Esophagus squamous epithelium (tissue), 5 donors: ENCODE measurements at places on chromosomes 11 and 22.

- DNase-seq = no peak
Observed at GRCh38 chr11:117610045-117610444, 187.0 kb downstream of the DSCAML1 start.

DNA sequence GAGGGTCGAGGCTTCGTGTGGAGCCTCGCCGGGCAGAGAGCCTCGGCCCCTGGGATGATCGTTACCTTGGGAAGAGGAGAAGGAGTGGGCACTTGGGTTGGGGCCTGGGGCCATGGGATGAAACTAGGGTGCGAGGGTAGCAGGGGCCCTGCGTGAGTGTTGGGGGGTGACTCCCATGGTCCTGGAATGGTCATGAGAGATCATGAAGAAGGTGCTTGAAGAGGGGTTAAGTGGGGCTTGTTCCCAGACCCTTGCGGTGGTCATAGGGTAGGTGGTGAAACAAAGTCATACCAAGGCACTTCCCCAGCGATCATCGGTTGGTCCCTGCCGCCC is 284 bp downstream of the CCS start:
- DNase-seq = no peak

DNA sequence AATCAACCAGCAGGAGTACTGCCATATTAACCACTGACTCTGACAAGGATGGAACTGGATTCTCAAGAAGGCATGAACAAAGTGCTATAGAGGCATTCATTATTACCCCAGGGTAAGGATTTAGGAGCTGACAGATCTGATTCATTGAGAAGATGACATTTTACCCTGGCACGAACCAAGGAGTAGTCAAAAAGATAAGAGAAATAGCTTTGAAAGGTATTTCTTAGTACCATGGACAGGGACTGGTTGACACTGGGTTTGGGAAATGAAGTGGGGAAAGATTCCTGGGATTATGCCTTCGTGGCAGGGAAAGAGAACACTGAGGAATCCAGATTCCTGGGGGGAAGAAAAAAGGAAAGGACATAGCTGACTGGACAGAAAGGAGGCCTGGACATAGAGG is 5.1 kb upstream of the SAAL1 start:
- no peak for DNase-seq

DNA sequence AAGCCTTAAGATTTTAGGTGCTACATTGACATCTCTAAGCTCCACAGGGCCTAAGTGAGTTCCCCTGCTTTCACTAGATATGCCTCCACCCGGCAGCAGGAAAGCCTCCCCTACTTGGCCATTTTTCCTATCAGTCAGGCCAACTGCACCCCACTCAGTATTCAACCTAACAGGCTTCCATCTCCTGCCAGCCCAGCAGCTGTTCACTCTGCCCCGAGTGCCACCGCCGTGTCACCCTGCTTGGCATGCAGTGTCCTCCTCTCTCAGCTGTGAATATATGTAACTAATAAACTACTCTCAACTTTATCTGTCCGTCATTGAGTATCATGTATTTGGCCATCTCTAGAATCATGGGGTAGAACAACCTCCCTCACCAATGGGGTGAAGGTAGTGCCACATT is 9.0 kb upstream of the OR6M1 start:
- DNase-seq = no peak

DNA sequence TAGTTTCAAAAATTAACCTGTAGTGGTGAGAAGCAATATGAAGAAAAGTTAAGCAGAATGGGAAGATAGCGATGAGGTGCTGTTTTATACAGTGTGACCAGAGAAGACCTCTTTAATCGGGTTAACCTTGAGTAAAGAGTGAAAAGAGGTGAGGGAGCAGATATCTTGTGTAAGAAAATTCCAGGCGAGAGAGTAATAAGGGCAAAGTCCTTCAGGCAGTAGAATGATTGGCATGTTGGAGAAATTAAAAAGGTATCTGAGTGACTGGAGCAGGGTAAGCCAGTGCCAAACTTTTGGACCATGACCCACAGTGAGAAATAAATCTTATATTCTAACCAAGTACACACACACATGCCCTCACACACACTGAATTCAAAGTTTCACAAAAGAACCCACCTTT is 374.7 kb upstream of the LARGE1 start:
- DNase-seq = no peak

DNA sequence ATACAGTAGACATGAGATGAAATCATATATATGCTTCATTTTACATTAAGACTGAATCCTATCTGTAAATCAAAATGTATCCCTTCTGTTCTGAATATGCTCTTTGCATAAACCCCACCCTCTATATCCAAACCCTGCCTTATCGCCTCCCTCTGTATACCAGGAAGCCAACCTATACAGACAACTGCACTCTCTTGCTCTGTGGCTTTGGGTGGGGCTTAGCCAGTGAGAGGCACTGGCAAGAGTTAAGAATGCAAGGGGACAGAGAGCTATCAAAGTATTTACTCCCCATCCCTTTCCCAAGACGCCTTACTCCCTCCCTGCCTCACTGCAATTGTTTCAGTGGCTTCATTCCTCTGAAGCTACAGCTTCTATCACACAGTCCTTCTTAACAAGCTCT is 309.8 kb downstream of the TTC28 start:
- no peak for DNase-seq

DNA sequence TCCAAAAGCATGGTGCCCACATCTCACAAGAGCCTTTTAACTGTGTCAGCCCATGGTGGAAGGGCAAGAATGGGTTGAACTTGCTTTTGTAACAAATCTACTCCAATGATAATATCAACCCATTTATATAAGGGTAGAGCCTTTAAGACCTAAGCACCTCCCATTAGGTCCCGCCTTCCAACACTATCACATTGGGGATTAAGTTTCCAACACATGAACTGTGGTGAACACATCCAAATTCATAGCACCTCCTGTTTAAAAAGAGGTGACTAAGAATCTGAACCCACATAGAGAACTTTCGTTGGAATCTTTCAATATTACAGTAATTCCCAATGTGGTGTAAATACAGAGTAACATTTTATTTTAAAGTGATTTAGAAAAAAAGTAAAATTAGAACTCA is 9.2 kb upstream of the CNTF start:
- DNase-seq = no peak

GRCh38 chr11:104688731-104689130 is 209.5 kb downstream of the CASP12 start:
- DNase-seq = no peak

DNA sequence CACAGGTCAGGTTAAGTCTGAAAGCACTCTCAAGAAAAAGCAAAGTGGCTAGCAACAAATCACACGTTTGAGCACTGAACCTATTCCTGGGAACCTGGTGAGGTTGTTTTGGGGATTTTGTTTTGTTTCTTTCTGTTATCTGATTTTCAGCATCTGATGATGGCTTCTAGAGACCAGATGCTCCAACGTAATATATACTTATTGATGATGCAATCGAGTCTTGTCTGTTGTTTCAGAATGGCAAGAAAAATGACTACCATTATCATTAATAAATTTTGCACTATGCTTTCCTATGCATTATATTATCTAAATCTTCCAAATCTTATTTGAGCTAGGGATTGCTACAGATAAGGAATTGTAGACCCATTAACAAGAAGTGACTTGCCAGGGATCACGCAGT is 312.3 kb upstream of the FAT3 start:
- no peak for DNase-seq

GRCh38 chr22:36977401-36977861 is 41.8 kb downstream of the TST start:
- no peak for DNase-seq

GRCh38 chr22:17597217-17597616 is 31.3 kb downstream of the ATP6V1E1 start:
- no peak for DNase-seq

DNA sequence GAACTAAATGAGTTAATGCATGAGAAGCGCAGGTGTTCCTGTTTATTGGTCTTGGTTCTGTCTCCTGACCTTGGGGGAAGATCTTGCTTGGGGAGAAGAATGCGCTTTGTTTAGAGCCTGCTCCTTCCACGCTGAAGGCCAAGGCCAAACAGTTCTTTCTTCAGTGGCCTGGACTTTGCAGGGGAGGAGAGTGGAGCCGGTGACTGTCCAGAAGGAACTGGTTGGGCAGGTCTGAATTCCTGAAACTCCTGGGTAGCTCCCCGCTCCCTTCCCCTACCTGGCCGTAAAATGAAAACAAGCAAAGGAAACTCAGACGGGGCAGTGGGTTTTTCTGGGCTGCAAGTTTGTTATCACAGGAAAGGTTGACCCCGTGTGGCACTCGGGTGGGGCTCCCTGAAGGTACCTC is 3.6 kb downstream of the ARHGAP8 start:
- DNase-seq = no peak

GRCh38 chr11:86678296-86678695 is 5.9 kb upstream of the ME3 start:
- DNase-seq = no peak

DNA sequence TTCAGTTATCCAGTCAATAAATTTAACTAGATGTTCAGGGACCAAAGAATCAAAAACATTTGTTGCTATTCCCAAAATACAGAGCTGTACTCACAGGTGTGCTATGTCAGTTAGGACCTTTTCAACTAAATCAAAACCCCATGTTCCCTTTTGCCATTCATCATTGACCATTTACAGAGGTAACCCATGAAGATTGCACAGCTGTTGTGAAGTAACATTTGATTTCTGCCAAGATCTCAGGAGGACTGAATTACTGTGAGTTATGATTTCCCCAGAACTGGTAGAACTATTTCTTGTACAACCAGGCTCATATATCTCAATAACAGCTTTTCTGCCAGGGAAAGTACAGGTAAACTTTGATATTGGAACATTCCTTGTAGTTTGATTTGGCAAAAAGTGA is 131.1 kb upstream of the FIBIN start:
- no peak for DNase-seq

- DNase-seq = no peak
Observed at GRCh38 chr11:7494086-7494745, 8.9 kb downstream of the OLFML1 start.

DNA sequence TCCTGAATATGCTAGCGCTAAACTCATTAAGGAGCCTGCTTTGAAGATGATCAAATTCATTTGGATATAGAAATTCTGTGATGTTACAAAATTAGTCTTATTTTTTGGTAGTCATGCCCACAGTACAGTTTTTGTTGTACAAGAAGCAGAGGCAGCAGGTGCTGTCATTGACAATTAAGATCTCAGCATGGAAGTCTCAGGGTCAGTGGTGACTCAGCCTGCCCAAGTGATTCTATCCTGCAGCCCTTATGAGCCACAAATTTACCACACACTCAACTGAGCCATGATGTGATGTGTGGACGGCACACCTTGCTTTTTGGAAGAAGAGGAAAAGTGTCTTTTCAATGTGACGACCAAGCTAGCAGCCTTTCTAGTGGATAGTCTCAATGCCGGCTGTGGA is 153.6 kb upstream of the SORL1-AS1 start:
- no peak for DNase-seq

- no peak for DNase-seq
Observed at GRCh38 chr11:77183431-77183984, 55.5 kb downstream of the MYO7A start.

GRCh38 chr22:39894554-39895092 is 1.1 kb upstream of the ENTHD1 start:
- DNase-seq = no peak

DNA sequence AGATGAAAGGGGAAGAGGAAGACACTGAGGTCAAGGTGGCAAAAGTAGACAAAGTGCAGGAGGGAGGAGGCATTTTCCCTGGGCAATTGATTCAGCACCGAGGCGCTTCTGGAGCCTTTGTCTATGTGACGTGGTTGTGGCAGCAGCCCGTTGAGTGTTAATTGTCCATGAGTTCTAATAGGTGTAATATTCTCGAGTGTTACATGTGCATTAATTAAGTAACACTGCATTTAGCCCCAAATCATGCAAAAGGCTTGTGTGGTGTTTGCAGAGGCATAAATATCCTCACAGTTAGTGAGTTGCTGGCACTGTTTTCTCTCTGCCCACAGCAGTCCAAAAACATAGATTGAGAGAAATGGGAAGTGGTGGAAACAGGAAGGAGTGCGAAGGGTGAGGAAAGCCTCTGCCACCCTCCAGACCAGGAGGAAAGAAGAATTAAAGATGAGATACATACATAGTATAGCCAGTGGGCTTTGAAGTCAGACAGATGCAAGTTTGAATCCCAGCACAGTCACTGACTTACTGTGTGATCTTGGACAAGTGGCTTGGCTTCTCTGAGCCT is 361.2 kb downstream of the MN1 start:
- no peak for DNase-seq

- DNase-seq = no peak
Observed at GRCh38 chr11:69588270-69588669, 52.7 kb upstream of the CCND1 start.

DNA sequence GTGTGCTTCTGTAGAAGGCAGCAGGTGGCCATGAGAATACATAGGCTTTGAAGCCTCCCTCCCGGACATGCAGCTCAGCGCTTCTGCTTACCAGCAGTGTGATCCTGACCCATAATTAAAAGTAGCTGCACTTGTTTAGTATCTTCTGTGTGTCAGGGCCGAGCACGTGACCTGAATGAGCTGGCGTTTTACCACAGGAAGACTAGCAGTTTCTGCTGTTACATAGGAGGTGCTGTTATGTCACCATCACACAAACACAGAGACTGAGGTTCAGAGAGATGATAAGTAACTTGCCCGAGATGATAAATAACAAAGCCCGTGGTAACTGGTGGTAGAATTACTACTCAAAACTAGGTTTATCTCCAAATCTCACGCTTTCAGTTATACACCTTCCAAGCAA is 329.5 kb downstream of the OPCML start:
- no peak for DNase-seq

- DNase-seq = no peak
Observed at GRCh38 chr11:61486779-61487178, 21.8 kb upstream of the LRRC10B start.

- DNase-seq = no peak
Observed at GRCh38 chr11:3022300-3022967, 30.3 kb upstream of the NAP1L4 start.

GRCh38 chr11:3104961-3105790 is 48.0 kb upstream of the CARS1 start:
- no peak for DNase-seq

DNA sequence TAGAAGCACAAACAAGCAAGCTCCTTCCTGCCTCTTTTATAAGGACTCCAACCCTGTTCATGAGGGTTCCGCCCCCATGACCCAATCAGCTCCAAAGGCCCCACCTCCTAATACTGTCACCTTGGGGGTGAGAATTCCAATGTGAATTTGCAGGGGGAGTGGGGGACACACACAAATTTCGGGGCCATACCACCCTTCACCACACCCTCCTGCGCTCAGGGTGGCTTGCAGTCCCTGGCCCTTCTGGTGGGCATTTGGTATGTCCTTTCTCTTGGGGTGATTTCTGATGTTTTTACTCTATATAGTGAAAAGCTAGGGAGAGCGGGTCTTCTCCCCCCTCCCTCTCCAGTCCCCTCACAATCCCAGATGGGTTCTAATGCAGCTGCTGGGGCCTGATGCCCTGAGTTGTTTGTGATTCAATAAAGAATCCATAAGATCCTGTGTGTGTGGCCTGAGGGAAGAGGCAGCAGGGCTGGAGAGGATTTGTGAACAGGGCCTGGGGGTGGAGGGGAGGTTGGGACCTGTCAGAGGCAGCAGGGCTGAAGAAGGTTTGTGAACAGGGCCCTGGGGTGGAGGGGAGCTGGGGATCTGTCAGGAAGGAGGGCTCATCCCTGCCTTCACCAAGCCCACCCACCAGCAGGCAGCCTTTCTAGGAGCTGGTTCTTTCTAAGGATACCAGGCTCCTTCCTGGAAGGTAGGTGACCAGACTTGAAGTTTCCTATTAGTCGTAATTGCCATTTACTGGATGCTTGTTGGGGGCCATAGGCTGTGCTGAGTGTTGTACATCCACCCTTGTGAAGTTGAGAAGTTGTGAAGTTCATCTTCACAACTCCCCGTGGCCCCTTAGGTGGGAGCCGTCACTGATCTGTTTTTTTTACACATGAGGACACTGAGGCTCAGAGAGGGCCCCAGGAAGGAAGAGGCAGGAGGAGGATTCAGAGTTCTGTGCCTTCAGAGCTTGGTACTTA is 7.9 kb downstream of the SLC35C1 start:
- no peak for DNase-seq
